Astrocyte (in vitro differentiated cells and primary cell): ENCODE measurements at places on chromosomes 2 and 18. TPM values are rescaled to one million over a fixed set of nuclear protein-coding genes. Genes with fewer than 3 reads are reported as not detected.

The MRO gene
- 0.18 TPM in 1 of 2 replicates, not detected in the other for total RNA-seq

The UGT1A8 gene
- total RNA-seq, result not detected in 2 replicates

The MAPK4 gene
- 0.11 TPM in 1 of 2 replicates, not detected in the other for total RNA-seq

The CSRNP3 gene
- 5.9 and 6.5 TPM in 2 replicates for total RNA-seq

The SEPTIN2 gene
- total RNA-seq, result 544 and 552 TPM in 2 replicates

The AMER3 gene
- 0.07 TPM in 1 of 2 replicates, not detected in the other for total RNA-seq

DNA sequence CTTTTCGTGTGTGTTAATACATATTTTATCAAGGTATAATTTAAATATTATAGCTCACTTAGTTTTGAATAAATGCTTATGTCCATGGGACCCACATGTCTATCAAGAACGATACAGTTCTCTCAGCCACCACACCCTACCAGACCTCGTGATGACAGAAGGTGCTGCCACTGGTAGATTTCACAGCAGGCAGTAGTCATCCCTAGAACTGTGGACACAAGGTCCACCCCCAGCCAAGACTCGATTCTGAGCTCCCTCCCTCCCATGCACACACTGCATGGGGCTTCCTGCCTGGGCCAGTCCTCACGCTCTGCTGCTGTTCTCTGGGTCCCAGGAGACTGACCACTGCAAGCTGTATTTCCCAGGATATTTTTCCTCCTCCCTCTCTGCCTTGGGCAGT lies 26.5 kb upstream of the CREB1 start:
- no peak overlapping the region for H3K4me3 ChIP-seq
- peaks cover 40% of the 10 kb centered on the region for H3K4me1 ChIP-seq
- DNase-seq, result peak; percentile 22
- no peaks in the 10 kb centered on the region for H3K36me3 ChIP-seq

DNA sequence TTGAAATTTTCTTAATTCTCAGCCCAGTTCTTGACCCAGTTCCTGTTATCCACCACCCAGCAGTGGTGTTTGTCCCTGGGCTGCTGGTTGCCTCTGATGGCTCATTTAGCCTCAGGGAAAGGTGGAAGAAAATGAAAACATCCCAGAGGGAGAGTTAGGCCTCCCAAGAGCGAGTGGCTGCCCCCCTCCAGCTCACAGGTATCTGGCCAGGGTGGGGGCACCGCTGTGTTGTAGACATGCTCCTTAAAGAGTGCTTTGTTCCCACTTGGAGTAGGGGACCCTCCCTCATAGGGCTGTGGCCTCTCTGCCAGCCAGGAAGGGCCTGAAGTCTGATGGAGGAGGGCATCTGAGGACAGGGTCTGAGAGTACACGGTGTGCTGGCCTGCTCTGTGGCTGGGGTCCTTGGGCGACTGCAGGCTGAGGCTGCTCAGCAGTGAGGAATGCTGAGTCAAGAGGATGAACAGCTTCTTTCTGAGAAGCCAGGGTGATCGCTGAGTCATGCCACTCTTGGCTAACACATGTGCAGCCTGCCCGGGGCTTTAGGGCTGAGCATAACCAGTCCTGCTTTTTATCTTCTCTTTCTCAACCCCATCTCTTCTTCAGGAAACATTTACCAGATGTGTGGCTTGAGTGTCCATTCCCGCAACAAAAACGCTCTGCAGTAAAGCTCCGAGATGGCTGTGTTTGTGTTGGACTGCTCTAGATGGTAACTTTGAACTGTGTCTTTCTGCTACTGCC lies 72.3 kb downstream of the IL1R2 start:
- peaks cover 43% of the 10 kb centered on the region for H3K4me1 ChIP-seq
- H3K36me3 ChIP-seq, result no peaks in the 10 kb centered on the region
- peak overlapping the region; percentile 34 for H3K4me3 ChIP-seq

DNA sequence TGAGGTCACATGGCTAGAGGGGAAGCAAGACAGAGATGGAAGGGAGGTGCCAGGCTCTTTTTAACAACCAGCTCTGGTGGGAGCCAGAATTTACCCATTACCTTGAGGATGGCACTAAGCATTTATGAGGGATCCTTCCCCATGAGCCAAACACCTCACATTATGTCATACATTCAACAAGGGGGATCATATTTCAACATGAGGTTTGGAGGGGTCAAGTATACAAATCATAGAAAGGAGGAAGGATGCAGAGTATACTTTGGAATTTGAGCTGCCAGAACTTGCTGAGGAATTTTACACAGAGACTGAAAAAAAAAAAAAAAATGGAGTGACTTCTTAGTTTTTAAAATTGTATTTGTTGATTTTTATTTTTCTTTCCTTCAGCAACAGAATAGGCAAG lies 891.4 kb downstream of the CCDC85A start:
- no peaks in the 10 kb centered on the region for H3K4me1 ChIP-seq
- H3K4me3 ChIP-seq, result no peak overlapping the region

GRCh38 chr2:224927646-224928173 lies 114.6 kb downstream of the DOCK10 start:
- DNase-seq, result peak; percentile 80
- no peaks in the 10 kb centered on the region for H3K27me3 ChIP-seq
- peaks cover 28% of the 10 kb centered on the region for H3K4me1 ChIP-seq
- H3K27ac ChIP-seq, result peak overlapping the region; percentile 73
- no peak overlapping the region for H3K4me3 ChIP-seq

GRCh38 chr2:207816546-207816945 lies 46.8 kb upstream of the FZD5 start:
- no peak overlapping the region for H3K4me3 ChIP-seq
- DNase-seq, result no peak
- H3K36me3 ChIP-seq, result no peaks in the 10 kb centered on the region
- no peaks in the 10 kb centered on the region for H3K4me1 ChIP-seq
- H3K27me3 ChIP-seq, result no peaks in the 10 kb centered on the region
- H3K27ac ChIP-seq, result no peak overlapping the region

- H3K4me3 ChIP-seq, result no peak overlapping the region
- H3K4me1 ChIP-seq, result no peaks in the 10 kb centered on the region
- H3K36me3 ChIP-seq, result no peaks in the 10 kb centered on the region
These were observed 278.6 kb downstream of the SLC8A1 start for GRCh38 chr2:40173276-40173675.
